ENCODE measurements at places on chromosomes 12 and 14. TPM values are rescaled to one million over a fixed set of nuclear protein-coding genes. Genes with fewer than 3 reads are reported as not detected.

Gene FGF23
- not detected for total RNA-seq

Gene PLEKHG7
- not detected for total RNA-seq

Gene MYF5
- total RNA-seq = 1.7 TPM

Gene BATF
- total RNA-seq = 0.36 TPM

Gene INSM2
- not detected for total RNA-seq

Gene GPR84
- total RNA-seq = 0.51 TPM

Gene FKBP11
- 3.9 TPM for total RNA-seq

Gene IL22
- total RNA-seq = not detected

Gene GARIN6
- not detected for total RNA-seq

Gene RIN3
- 2.3 TPM for total RNA-seq

Gene REM2
- not detected for total RNA-seq

Gene CD69
- 0.41 TPM for total RNA-seq

Gene RPS6KL1
- 11.7 TPM for total RNA-seq

Gene CD163
- total RNA-seq = 20.7 TPM

Gene STYK1
- total RNA-seq = not detected

Gene FGD4
- 60.3 TPM for total RNA-seq

Gene PSME1
- 63.3 TPM for total RNA-seq

Gene INF2
- 11.6 TPM for total RNA-seq

Gene ESRRB
- 6.7 TPM for total RNA-seq

Gene PLA2G1B
- total RNA-seq = not detected

Gene DNAI7
- not detected for total RNA-seq

Gene KRT77
- total RNA-seq = not detected

Gene OASL
- 0.11 TPM for total RNA-seq

Gene SLC22A17
- 2.0 TPM for total RNA-seq

Gene DPF3
- 16.7 TPM for total RNA-seq

Gene RPGRIP1
- total RNA-seq = not detected

Gene JDP2
- 46.1 TPM for total RNA-seq

Gene BHLHE41
- 7.6 TPM for total RNA-seq

Gene BDKRB2
- 1.1 TPM for total RNA-seq

Gene ZFHX2
- total RNA-seq = 0.23 TPM

Gene SMIM41
- total RNA-seq = not detected

Gene PPM1H
- 0.46 TPM for total RNA-seq

Gene KRT78
- total RNA-seq = not detected

Gene PRIMA1
- not detected for total RNA-seq

Gene KLHDC2
- 82.4 TPM for total RNA-seq

Gene SYT1
- 0.13 TPM for total RNA-seq

Gene FAM161B
- 5.1 TPM for total RNA-seq

All from gastrocnemius medialis (tissue), 4 donors.